A673 (cell line): ENCODE measurements at places on chromosomes 2 and 18.
A peak's percentile ranks its signal among the peaks of the same experiment; 100 is the strongest.

DNA sequence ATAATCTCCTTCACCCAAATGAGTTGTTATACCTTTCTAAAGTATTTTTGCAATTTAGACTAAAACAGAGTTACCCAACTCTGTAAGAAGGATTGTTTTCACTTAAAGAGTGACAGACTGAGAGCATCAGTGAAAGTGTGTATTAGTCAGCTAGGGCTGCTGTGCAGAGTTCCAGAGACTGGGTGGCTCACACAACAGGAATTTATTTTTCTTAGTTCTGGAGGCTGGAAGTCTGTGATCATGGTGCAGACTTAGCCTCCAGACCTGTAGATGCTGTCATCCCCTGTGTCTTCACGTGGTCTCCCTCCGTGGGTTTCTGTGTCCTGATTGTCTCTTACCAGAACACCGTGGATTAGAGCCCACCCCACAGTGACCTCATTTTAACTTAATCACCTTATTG is 40.0 kb downstream of the BCL2L11 start:
- DNase-seq: no peak

DNA sequence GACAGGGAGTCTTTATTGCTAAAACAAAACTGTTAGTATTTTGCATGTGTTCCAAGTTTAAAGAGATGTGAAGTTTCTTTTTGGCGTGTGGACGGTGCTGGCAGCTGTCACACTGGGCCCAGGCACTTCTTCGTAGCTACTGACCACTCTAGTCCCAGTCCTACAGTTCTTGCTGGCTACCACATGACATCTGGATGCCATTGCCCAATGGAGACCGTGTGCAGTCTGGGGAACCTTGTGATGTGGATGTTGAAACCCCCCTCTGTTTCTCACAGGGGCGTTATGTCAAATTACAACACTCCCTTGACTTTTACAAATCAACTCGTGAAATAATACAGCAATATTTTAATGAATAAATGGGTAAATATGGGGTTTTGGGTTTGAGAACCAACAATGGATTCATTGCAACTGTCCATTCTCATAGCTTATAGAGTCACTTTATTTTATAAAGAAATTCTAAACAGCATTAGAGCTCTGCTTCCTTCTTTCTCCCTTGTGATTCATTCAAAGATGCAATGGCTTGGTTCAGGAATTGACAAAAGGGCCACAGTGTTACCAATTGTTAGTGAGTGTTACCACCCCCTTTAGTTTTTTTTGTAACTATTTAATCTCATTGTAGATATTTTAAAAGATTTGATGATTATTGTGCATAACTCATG is 1.2 kb downstream of the GPD2 start:
- DNase-seq: no peak

GRCh38 chr18:25164848-25165811 is 186.8 kb downstream of the ZNF521 start:
- peak; percentile 7 for DNase-seq

DNA sequence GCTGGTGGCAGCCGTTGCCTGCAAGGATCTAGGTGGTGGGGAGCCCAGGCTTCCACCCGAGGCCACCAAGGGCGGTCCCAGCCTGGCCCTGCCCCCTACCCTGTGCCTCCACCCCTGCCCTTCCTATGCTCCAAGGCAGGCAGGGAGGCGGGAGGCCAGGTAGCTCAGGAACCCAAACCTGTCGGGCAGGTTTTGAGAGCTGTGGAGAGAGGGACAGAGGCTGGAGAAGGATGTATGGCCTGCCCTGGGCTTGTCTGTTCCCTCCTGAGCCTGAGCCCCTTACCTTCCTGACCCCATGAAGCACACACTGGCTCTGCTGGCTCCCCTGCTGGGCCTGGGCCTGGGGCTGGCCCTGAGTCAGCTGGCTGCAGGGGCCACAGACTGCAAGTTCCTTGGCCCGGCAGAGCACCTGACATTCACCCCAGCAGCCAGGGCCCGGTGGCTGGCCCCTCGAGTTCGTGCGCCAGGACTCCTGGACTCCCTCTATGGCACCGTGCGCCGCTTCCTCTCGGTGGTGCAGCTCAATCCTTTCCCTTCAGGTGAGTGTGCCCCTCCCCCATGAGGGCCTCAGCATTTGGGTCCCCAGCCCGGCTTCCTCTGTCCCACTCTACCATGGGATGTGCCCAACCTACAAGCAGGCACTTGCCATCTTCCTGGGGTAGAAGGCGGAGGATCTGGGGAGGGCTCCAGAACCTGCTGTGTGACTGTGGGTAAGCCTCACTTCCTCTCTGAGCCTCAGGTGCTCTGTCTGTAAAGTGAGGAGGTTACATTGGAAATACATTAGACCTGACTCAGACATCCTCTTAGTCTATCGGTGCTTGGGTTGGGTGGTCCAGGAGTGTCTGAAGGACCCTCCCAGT is at the start of gene PROM2:
Gene PROM2, plus strand, starts transcription at position 159 of the 860 bp plus-strand sequence. Its CDS starts 137 bp downstream, at position 296.
- no peak for DNase-seq
